CD4-positive, alpha-beta T cell treated with Interleukin-4 for 1 hour (primary cell): ENCODE measurements at places on chromosomes 7 and 10.

- DNase-seq: no peak
Observed at GRCh38 chr10:93274419-93274818, 200.7 kb downstream of the CYP26A1 start.

DNA sequence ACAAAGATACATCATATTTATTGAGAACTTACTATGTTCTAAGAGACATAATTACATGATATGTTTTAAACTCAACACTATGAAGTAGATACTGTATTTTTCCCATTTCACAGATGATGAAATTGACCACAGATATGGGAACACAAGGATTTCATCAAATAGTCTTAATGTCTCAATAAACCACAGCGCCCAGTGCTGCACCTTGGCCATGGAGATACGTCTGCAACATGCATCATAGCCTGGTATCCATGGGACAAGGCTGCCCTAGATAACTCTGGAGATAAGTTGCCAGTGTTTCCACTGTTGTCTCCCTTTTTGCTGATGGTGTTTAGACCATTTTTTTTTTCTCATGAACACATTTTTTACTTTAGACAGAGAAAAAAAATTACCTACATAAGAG is 97.5 kb downstream of the GNAT3 start:
- no peak for DNase-seq

DNA sequence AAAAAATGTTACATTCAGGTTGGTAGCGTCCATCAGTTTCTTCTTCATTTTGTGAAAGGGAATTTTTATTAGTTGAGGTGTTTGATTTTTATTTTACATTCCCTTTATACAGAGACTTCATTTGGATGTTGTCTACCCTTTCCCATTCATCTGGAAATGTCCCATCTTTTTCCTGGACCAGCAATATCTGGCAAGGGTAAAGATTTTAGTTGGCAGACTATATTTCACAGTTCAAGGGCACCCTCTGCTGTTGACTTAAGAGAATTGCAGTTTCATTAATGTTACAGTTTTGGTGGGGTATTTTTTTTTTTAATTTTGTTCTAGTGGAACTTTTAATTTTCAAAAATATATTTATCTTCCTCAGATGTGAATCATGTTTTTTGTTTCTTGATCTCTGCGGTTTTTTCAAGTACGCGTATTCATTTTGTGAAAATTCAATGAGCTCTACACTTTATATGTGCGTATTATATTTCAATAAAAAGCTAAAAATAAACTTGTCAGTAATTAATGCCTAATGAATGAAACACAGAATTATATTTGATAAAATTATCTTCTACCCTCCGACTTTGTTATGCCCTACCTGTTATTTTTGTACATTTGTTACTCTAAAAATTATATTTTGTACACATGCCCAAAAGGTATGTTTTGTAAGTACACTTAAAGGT is 97.9 kb upstream of the KLF14 start:
- DNase-seq: peak; percentile 45

DNA sequence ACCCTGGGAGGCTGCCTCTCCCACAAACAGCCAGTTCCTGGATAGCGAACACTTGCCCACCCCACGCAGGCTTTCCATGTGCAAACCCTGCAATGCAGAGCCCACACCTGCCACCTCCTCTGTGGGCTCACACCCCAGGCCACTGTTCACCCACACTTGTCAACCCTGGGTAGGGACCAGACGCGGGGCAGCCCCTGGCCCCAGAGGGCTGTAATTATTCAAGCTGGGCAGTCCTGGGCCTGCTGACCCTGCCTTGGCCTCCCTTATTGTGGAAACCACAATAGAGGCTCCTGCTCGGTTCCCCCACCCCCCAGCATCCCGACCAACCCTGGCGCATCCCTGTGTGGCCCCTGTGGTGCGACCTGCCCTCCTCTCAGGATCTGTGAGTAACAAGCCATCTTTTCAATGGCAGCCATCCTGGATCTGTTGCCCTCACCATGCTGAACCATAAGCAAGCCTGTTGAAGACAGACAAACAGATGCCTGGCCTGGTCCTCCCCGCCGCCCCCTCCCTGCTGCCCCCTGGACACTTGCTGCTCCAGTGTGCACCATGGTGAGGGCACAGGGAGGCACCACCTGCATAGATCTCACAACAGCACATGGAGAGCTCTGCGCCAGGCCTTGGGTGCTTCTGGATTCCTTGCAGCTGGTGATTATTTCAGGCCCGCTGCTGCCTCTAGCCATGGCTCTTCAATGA is 15.8 kb upstream of the UBE3C start:
- no peak for DNase-seq

DNA sequence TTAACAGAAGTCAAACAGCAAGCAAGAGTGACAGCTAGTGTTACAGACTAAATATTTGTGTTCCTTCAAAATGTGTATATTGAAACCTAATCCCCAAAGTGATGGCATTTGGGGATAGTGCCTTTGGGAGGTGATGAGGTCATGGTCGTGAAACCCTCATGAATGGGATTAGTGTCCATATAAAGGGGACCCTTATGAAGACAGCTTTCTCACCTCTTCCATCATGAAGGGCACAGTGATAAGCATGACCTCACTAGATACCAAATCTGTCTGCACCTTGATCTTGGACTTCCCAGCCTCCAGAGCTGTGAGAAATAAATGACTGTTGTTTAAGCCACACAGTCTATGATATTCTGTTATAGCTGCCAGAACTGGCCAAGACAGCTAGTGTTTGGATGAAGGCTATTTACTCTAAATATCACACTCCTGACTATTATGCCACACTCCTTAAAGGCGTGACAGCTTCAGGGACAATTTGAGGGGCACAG is 235.7 kb upstream of the TMEM72 start:
- no peak for DNase-seq

DNA sequence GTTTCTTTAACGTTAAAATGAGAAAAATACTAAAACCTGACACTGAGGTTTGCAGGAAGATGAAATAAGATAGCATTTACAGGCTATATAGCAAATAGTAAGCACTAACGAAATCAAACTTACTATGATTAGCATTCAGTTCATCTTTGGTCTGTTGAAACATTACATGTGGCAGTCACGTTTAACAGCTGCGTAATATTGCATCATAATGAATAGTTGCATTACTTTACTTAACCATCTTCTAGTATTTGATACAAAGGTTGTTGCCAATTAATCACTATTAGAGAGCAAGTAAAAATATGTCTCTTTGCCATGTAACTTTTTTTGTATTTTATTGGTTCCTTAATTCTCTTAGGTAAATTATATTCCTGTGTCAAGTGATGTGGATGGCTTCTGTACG is 131.8 kb upstream of the GHITM start:
- no peak for DNase-seq

DNA sequence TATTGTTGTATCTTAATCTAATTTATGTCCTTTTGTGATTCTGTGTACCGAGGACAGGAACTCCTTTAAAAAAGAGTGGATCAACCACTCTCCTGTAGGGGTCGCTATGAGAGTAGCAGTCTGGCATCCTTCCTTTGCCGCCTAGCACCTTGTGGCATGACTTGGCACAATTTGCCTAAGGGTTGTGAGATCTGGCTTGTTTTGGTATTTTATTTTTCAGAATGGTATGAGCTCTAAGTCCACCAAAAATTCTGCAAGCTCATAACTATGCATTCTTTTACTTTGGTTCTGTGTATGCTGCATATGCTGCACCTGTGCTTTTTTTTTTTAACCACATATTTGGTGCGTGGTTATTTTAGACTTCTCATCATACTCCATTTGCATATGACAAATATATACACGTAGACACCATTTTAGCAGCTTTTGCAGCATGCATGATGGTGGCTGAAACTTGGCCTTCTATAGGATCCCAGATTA is 112.8 kb downstream of the CDK14 start:
- DNase-seq: peak; percentile 3

DNA sequence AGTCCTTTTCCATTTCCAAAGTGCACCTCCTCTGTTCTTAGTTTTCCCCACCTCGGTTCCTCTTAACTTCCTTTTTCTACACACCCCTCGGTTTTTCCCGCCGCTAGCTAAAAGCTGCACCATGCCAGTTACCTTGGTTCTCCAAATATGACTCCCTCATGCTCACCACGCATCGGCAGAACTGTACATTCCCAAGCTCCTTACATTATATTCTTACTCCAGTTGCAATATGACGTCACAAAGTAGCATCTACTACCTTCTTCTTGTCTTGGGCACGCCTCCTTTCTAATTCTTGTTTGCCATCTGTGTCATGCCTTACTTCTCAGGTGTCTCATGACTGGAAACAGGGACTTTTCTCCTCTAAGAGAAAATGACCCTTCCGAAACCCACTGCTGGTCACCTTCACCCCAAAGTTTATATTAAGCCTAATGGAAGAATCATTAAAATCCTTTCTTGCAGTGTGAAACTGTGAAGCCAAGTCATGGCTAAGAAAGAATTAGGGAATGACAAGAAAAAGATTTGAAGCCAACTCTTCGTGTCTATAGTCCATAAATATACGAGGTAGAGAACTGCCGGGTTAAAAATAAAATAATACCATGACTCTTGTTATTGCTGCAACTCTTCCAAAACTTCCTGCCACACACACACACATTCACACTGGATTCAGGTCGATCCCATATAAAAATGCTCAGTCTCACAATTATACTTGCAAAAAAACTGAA is 1.7 kb downstream of the ESYT2 start:
- DNase-seq: peak; percentile 69

- DNase-seq: no peak
Observed at GRCh38 chr10:132385389-132385667, 11.7 kb upstream of the PWWP2B start.

- DNase-seq: no peak
Observed at GRCh38 chr10:124888262-124888661, 53.7 kb upstream of the ZRANB1 start.
